Natural killer cell (primary cell): ENCODE measurements at places on chromosomes 7 and 10.

DNA sequence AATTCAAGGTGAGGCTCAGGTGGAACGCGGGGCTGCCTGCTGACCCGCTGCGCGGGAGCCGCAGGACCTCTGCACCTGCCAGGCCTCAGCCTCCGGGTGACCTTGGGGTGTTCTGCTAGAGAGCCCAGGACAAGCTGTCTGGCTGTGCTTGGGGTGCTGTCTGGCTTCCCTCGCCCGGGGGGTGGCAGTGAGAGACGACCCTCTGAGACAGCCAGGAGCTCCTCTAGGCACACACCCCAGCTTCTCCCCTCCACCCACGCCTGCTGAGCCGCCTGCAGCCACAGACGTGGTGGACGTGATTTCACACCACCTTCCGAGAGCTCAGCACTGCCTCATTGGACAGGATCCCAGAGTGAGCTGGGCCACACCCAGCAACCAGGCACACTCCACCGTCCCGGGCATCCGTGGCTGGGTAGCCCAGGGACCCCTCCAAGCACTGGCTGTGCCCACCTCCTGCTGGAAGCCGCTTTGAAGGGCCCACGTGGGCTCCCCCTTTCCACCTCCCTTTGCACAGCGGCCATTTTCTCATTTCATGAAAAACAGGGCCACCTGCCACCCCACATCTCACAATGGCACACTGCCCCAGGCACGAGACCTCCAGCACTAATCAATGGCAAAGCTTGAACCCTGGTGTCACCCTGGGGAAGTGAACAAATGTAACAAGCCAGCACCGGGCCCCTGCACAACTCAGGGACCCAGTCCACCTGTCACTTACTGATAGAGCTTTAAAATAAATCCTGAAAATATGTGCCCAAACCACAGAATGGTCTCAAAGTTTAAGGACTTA lies 35.0 kb downstream of the ZFAND2A start:
- DNase-seq, result no peak

DNA sequence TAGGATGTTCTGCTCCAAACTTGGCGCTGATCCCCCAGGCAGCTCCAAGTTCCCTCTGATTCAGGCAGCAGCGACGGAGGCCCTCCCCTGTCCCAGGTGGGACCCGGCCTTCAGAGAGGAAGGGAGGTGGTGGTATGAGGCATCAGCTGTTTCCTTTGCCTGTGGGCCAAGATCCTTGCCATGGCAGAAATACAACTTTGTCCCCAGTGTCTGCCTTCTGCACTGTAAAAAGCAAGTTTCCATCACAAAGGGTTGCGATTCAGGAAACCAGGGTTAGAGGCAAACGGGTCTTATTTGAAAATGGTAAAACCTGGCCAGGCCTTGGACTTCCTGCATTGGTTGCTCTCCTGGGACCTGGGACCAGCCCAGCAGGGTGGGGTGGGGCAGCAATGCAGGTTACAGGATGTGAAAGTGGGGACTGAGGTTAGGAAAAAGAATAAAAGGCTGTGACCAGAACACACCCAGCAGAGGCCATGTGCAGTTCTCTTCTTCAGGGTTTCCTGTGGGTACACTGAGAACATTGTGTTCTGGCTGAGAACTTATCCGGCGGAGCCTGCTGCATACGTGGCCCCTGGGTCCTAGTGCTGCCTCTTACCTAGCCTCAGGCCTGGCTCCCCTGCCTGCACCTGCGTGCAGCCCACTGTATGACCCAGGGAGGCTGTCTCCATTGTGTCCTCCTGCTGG lies 25.1 kb upstream of the DDIT4 start:
- DNase-seq, result peak; percentile 88

DNA sequence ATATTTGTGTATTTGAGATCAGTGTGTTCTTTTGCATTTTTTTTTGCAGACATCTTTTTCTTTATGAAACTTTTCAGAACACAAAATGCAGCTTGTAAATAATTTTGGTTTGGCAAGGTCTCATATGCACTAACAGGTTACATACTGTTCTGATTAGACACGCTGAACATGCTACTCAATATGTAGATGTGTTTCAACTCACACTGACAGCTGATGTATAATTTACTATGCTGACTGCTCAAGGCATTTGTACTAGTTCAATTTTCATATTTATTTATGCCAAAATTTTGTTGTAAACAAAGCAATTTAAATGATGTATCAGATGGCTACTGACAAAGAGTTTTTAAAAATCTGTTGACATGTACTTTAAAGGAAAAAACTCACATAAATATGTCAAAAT lies 123.8 kb downstream of the TFEC start:
- no peak for DNase-seq

GRCh38 chr10:79449181-79450146 lies 4.0 kb upstream of the ZCCHC24 start:
- DNase-seq, result no peak

DNA sequence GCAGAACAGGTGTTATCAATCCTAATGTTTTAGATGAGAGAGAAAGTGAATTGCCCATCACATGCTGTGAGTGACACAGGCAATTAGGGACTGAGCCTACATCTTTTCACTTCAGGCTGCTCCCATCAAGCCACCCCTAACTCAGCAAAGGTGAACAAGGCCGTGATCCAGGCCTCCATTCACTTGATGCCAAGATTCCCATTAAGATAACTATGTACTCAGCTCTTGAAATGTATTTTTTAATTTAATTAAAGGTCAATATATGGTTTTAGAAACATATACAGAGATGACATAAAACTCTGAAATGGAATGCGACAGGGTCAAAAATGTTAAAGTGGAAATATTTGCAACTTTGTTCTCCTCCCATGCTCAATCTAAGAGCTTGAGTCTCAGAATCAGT lies 27.9 kb upstream of the UBE2H start:
- no peak for DNase-seq

DNA sequence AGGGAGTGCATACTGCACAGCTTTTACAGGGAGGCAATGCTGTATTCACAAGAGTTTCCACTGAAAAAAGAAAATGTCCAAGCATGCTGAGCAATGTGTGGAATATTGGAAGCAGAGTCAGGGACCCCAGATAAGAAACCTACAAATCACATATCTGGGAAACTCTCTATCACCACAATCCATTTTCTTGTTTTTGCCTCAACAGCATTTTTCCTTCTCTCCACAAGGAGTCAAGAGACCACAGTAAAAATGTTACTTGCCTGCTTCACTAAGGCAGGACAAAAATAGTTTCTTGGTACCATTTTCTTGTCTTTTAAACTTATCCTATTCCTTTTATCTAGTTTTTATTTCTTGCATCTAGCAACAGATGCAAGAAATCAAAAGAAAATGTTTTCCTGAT lies 19.5 kb upstream of the PDE1C start:
- no peak for DNase-seq

GRCh38 chr10:57849691-57850357 lies 417.9 kb downstream of the IPMK start:
- DNase-seq, result no peak

- DNase-seq, result no peak
Observed at GRCh38 chr7:131900785-131901287, 344.4 kb upstream of the PODXL start.

DNA sequence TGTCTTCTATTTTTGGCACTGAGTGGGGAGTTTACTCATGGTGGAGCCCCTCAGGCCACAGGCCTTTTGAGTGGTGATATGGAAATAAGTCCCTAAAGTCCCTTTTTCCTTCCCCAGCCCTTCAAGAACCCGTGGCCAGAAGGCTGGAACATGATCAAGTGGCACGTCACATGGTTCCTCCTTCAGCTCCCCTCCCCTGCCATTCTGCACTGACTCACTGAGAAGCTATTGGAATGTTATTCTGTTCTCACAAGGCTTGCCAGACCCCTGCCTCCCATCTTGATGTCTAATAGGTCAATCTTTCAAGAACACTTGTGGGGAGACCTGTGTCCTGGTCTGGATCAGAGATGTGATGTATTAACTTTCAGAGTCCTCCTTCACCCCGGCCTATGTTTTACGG lies 279.8 kb downstream of the SEC23IP start:
- no peak for DNase-seq
